ENCODE measurements at places on chromosomes 2 and 18.

- no peak for DNase-seq
Observed at GRCh38 chr2:43212216-43212835, 14.1 kb downstream of the ZFP36L2 start.

DNA sequence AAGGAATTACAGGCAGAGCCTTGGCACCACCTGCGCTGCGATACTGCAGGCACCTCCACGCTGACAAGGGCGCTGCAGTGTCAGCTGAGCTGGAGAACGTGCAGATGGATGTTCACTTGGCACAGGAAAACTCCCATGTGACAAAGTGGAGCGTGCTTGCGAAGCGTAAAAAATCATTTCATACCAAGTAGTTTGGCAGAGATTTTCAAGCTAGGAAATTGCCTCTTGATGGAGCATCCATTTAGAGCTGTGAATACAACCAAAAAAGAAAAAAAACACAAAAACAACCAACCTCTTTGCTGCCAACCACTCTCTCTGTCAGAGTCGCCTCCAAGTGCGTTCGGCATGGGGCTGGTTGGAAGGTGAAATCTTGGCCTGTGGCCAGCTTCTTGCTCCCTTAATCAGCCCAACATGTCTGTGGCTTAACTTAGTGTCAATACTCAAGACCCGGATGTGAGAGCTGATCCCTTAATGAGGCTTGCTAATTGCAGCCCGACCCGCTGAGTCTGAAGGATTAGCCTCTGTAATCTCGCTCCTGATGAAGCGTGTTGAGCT is 38.1 kb downstream of the ACOXL start:
- no peak for DNase-seq

- no peak for DNase-seq
Observed at GRCh38 chr2:74979844-74980243, 21.4 kb downstream of the POLE4 start.

GRCh38 chr2:57516698-57517340 is 529.8 kb upstream of the VRK2 start:
- DNase-seq, result no peak

- DNase-seq, result no peak
Observed at GRCh38 chr2:205473791-205474190, 208.5 kb upstream of the NRP2 start.

GRCh38 chr2:11550302-11550701 is 16.5 kb downstream of the GREB1 start:
- DNase-seq, result no peak

DNA sequence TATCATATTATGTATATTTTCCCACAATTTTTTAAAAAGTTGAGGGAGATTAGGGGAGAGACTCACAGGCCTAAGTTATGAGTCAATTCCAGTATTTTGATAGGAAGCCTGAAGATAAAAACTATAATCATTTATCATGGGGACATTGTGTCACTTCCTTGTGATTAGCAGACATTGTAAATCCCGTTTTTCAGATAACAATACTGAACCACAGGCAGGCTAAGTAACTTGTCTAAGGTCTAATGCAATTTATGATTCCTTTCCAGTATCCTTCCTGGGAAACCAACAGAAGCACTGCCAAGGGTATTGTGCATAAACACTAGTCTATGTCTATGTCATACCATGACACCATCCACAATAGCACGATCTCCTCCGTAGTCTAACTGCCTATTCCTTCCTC is 235.2 kb upstream of the PIK3C3 start:
- DNase-seq, result no peak

DNA sequence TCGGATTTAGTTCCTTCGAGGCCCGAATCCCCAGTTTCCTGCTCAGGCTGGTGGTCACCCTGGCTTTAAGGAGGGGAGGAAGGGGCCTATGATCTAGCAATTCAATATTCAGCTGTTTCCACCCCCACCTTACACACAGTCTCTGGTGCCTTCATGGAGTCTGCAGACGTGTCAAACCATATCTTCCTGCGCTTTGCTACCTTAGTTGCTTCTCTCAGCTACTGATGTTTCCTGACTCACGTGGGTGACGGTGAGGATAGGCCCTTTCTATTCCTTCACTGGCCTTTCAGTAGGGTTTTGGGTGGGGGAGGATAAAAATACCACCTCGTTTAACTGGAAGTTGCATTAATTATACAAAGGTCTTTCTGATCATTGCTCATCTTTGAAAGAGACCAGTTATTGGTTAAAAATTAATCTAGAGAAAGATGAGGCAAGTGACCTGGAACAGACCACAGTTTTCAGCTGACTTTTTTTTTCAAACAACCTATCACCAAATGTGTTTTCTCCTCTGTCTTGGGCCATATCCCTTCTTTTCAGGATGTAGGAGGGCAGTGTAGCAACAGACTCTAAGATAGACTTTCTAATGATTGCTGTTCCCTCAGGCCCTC is 49.7 kb downstream of the SH2D6 start:
- DNase-seq, result no peak

GRCh38 chr2:221203125-221203524 is 369.0 kb downstream of the EPHA4 start:
- no peak for DNase-seq

DNA sequence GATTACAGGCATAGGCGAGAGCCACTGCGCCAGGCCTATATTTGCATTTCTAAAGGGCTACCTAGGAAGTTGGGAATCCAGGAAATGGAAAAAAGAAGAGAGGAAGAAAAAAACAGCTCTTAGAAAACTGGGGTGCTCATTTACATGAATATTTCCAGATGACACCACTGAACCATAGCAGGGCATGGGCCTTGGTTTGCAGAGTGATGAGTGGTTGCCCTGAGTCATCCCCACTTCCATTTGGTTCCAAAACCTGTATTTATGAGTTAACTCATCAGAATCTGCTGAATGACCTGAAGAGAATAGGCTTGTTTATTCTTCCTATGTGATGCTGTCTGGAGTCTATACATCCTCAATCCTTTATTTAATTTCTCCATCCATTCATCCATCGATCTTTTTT is 36.2 kb downstream of the EHD3 start:
- DNase-seq, result no peak

DNA sequence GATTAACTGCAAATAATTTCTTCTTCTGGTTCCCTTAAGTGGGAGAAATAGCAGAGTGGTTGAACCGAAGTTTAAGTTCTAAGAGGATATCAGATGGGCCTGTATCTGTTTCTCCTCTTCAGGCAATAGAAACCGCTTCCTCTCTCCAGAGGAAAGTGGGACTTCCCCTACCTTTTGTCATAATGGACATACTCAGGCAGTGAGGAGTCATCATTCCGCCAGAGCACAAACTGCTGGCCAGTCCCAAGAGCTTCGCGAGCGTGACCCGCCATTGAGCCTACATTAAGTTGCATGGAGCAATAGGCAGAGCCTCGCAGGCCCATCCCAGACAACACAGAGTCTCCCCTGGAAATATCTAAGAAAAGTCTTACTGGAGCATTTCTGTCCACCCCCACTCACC is 158.9 kb downstream of the LDLRAD4 start:
- no peak for DNase-seq

- DNase-seq, result no peak
Observed at GRCh38 chr2:194696690-194697089, 960.3 kb upstream of the SLC39A10 start.

GRCh38 chr18:59414111-59414653 is 55.1 kb upstream of the LMAN1 start:
- DNase-seq, result no peak

GRCh38 chr2:237309011-237309410 is 105.0 kb downstream of the COL6A3 start:
- no peak for DNase-seq

- no peak for DNase-seq
Observed at GRCh38 chr2:113148606-113149552, 21.5 kb downstream of the IL1RN start.

- no peak for DNase-seq
Observed at GRCh38 chr2:66814916-66815315, 380.0 kb downstream of the MEIS1 start.

- no peak for DNase-seq
Observed at GRCh38 chr2:210224591-210224940, 681 bp downstream of the ACADL start.

- DNase-seq, result no peak
Observed at GRCh38 chr2:240917684-240918257, 11.6 kb downstream of the CROCC2 start.

DNA sequence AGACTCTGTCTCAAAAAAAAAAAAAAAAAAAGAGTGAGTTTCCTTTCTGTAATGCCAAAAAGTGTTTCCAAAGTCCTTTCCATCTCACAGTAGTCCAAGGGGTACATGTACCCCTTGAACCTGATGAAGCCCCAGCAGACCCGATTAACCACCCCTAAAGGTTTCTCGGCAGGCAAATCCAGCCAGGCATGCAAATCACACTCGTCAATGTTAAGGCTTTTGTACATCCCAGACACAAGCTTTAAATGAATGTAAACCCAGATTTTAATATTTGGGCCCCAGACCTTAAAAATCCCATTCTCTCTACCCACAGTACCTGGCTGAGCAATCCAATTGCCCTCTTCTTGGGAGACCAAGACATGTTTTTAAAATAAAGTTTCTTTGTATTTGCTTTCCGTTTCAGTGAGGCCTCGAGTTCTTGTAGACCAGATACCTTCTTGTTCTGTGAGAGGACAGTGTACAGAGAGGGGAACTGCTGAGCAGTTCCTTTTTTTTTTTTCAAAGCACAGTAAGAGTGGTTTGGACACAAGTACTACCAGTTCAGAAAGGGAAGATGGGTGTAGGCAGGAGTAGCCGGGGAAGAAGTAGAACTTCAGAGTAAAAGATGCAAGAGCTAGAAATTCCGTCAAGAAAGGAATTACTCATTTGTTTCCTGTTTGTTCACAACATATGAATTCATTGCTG is at the start of gene NLRC4:
TSS of gene NLRC4 (minus strand) at position 465 of the 684 bp plus-strand sequence. CDS start 8,111 bp downstream, outside the sequence.
- no peak for DNase-seq

- DNase-seq, result no peak
Observed at GRCh38 chr18:57900906-57901435, 97.9 kb upstream of the ATP8B1 start.

DNA sequence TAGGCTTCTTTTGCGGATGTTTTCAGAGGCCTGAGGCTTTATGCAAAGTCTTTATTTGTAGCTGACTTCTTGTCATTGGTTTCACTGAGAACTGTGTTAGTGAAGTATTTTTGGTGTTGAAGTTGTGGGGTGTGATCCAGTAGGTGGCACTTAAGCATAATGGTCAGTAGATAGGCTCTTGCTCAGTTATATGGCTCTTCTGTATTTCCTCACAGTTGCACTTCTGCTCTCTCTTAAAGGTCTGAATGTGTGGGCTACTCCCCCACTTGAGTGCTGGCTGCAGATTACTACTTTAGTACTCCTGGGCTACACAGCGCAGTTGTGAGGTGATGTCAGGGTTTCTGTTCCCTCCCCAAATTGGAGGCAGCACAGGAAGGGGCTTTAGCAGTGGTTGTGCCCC is 133.8 kb upstream of the SCN7A start:
- no peak for DNase-seq

DNA sequence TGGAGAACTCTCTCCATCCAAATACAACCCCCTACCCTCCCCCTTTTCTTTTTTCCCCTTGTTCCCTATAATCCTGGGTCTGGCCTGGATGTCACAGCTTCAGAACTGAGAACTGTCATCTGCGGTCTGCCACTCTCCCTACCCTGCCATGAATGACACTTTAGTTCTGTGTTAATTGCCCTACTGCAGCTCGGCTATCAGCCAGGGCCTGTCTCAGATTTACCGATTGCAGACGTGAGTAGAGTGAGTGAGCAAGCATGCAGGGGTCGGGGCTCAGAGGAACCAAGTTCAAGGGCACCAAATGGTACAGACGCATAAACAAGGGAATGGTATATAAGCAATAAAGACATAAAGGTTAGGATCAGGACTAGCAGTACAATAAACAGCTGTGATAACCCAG is 967.8 kb downstream of the BCL11A start:
- DNase-seq, result no peak

DNA sequence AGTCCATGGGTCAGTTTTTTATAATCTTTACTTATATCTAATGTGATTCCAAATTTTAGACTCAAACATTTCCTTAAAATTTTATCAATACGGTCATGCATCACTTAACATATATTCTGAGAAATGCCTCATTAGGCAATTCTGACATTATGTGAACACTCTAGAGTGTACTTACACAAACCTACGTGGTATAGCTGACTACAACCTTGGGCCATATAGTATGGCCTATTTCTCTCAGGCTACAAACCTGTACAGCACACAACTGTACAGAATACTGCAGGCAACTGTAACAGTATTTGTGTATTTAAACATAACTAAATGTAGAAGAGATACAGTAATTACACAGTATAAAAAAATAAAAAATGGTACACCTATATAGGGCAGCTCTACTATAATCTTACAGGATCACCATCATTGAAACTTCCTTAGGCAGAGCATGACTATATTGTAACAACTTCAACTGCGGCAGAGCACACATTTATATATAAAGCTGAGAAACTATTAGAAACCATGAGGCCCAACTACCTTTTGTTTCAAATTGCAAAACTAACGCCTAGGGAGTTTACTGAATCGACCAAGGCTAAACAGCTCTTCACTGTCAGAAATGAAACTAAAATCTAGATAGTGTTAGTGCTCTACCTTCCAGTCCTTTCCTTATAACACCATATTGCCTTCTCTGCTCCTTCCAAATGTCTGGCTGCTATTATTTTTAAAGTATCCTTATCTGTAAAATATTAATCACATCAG is 6.9 kb downstream of the YES1 start:
- DNase-seq, result no peak

- no peak for DNase-seq
Observed at GRCh38 chr2:206693399-206694137, 24.6 kb downstream of the DYTN start.

GRCh38 chr2:202115479-202115971 is 42.5 kb downstream of the KIAA2012 start:
- DNase-seq, result no peak

- DNase-seq, result no peak
Observed at GRCh38 chr2:95298486-95299111, 1.5 kb downstream of the KCNIP3 start.

GRCh38 chr2:226760412-226761194 is 39.0 kb downstream of the IRS1 start:
- no peak for DNase-seq

GRCh38 chr2:84850471-84850870 is 30.4 kb downstream of the TRABD2A start:
- no peak for DNase-seq

DNA sequence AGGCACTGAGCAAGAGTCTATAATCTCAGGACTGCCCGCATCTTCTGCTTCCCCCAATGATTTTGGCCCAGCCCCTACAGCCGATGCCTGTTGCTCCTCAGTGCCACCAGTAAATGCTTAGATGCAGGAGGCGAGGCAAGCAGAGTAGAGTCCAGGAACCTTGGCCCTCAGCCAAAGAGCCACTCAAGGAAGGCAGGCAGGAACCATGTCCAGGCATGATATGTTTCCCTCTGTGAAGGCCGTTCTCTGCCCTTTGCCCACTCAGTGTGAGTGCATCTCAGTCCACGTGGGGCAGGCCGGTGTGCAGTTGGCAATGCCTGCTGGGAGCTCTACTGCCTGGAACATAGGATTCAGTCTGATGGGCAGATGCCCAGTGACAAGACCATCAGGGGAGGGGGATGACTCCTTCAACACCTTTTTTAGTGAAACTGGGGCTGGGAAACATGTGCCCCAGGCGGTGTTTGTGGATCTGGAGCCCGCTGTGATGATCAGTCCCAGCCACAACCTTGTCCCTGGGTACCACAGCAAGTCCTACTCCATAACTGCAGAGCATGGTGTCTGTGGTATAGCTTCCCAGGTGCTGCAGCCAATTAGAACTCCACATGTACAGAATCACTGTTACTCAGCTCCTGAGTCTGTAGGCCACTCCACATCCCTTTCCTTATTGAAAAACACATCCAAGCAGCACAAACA is 9.7 kb upstream of the DNAJB2 start:
- DNase-seq, result no peak

- no peak for DNase-seq
Observed at GRCh38 chr2:231928901-231929725, 2.9 kb upstream of the NPPC start.
